ENCODE measurements at places on chromosomes 5 and 9.

GRCh38 chr9:92734931-92735635 is 29.6 kb downstream of the BICD2 start:
- no peak for DNase-seq

DNA sequence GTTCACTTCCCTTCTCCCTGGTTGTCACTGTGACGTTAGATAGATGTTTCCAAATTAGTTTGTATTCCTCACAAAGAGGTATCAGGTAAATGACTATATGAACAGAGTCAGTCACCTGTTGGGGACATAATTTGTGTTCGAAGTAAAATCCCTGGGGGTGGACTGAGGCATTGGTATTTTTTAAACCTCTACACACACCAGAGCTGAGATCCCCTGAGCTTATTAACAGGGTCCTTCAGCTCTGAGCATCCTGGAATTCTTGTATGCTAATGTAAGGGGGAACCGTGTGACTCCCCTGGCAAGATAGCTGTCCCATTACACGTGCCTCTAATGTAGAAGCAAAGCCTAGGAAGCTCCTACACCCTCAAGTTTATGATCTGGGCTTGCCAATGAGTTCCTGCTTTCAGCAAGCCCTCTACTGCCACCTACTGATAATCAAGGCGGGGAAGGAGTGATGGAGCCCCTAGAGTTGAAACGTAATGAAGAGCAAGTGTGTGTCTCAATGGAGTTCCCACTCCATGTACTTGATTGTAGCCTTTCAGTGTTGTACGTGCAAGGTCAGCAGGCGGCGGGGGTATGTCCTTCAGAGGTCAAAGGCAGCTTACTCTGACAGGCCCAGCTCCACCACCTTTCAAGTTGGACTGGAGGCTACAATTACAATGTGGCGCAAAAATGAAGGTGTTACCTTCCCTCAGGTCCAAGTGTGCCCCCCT is 14.4 kb downstream of the PRKACG start:
- peak; percentile 79 for DNase-seq

GRCh38 chr9:128160603-128160987 is 530 bp downstream of the BBLN start:
- DNase-seq: peak; percentile 57

DNA sequence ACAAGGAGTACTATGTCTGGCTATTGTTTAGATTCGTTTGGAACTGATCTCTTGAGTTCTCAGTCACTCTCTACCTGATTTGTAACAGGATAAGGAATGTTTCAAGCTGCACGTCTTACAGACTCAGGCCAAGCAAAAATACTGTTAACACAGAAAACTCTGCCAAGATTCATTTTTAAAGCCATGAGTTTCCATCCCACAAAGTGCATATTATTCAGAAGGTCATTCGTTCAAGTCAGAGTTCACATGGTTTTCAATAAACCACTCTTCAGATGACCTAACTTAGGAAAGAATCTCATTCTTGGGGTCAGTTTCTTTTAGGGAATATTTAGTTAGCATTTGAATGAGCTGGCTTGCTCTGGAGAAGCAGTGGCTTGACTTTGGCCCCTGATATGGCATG is 49.3 kb downstream of the F2R start:
- no peak for DNase-seq

- DNase-seq: no peak
Observed at GRCh38 chr9:85089188-85089969, 419.9 kb downstream of the NTRK2 start.

DNA sequence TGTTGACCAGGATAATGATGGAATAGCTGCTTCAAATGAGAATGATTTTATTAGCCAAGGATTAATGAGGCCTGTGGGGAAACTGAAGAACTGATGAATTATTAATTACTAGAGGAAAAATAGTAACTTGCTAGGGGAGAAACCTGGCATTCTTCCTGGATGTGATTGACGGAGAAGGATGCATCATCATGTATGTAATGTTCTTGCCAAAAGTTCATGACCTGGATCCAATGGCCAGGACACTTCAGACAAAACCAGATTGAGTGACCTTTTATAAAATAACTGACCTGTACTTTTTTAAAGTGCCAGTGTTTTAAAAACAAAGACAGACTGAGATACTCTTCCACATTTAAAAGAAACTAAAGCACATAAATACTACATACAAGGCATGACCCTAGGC is 23.7 kb downstream of the KIAA1191 start:
- DNase-seq: no peak

GRCh38 chr9:18014556-18014955 is 435.7 kb downstream of the SH3GL2 start:
- no peak for DNase-seq

Data from HuH-7 (cell line).